ENCODE measurements at places on chromosomes 7 and 10.

DNA sequence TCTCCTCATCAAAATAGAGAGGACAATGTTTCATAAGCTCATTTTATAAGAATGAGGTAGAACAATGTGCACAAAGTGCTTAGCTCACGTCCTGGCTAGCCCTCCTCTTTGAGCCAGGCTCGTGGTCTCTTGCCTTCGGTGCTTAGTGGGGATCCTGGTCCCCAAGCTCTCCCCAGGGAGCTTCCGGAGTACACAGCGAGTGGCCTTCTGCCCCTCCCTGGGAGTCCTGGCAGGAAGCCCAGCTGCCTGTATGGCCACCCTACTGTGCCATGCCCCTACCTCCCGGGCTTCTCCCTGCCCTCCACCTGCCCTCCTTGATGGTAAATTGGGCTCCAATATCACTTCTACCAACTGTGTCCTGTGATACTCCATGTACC lies 868 bp downstream of the MYO1G start:
- no peak for DNase-seq

- DNase-seq: no peak
Observed at GRCh38 chr10:16606421-16606820, 84.7 kb upstream of the C1QL3 start.

GRCh38 chr7:74199551-74200355 lies 10.1 kb upstream of the LAT2 start:
- no peak for DNase-seq

DNA sequence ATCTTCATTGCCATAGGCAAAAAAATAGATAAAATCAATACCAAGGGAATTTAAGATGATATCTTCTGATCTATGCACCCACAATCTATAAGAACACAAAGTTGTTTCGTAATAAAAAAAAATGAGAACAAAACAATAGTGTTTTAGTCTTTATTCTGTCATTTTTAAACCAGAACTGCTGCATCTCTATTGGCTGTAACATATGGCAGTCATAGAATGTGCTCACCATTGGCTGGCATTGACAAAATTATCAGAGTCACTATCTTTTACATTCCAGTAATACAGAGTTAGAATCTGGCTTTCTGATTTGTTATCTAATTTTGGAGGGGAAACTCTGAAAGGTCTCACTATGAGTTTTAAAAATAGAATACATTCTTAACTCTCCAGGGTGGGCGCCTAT lies 138.6 kb upstream of the CCDC6 start:
- DNase-seq: no peak

GRCh38 chr10:123502983-123503382 lies 163.2 kb upstream of the GPR26 start:
- no peak for DNase-seq

DNA sequence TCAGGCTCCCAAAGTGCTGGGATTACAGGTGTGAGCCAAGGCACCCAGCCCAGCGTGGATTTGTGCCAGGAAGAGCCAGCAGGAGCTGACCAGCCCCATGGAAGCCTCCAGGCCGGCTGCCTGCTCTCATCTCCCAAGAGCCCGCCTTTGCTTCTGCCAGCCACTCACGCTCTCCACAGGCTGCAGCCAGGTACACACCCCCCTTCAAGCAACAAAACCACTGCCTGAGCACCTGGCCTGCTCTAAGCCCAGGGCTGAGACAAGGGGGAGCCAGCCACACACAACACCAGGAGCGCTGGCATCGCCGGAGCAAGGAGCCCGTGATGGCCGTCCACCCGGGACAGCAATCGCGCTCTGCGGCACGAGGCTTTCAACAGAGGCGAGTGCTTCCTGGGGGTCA lies 34.5 kb downstream of the MAD1L1 start:
- peak; percentile 83 for DNase-seq

DNA sequence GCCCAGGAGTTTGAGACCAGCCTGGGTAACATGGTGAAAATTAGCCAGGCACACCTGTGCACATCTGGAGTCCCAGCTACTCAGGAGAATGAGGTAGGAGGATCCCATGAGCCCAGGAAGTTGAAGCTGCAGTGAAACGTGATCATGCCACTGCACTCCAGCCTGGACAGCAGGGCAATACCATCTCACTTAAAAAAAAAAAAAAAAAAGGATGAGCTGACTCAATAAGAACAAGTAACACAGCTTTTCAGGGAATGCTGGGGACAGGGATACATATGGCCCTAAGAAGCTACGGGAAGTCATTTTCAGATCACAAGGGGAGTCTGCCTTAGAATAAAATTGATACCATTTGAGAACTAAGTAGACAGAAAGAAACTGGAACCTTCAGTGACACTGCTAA lies 41.7 kb downstream of the FAM171A1 start:
- no peak for DNase-seq

- no peak for DNase-seq
Observed at GRCh38 chr10:87961314-87961713, 97.9 kb downstream of the PTEN start.

- DNase-seq: no peak
Observed at GRCh38 chr7:21850531-21851285, 95.0 kb downstream of the CDCA7L start.

GRCh38 chr10:86200269-86200668 lies 166.3 kb downstream of the GRID1 start:
- DNase-seq: no peak

DNA sequence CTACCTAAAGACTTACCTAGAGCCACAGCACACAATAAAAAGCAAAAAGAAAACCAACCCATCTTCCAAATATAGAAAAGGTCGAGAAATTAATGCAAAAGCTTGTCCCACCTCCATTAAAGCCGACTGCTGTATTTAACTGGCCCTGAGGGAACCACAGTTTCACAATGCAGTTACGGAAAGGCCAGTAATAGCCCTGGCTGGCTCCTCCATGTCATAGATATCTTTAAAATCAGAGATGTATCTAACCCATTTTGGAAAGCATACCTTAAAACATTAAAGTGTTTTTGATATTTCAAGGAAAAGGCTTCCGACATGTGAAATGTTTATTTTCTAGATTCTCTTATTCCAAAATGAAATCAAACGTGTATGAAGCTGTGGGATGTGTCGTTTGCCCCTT lies 23.0 kb downstream of the HDAC9 start:
- DNase-seq: no peak

DNA sequence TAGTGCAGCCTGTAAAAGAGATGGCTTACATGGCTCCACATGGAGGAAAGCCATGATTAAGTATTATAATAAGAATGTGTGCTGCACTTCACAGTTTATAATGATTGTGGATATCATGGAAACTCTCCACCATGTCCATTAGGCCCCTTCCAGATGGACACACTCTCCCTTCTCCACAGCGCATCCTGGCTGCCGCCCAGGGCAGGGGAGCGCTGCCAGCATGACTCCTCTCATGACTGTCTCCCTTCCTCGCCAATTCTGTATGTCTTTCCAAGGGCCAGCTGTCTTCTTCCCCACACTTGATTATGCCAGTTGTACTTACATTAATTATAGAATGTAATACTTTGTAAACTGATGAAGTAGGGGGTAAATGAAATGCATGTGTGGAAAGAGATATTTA lies 259.3 kb upstream of the TMEM72 start:
- no peak for DNase-seq

- DNase-seq: no peak
Observed at GRCh38 chr7:31074120-31074383, 21.9 kb downstream of the ADCYAP1R1 start.

GRCh38 chr10:119705434-119705831 lies 20.4 kb upstream of the INPP5F start:
- DNase-seq: no peak

GRCh38 chr10:100745882-100746783 lies 751 bp downstream of the PAX2 start:
- no peak for DNase-seq

DNA sequence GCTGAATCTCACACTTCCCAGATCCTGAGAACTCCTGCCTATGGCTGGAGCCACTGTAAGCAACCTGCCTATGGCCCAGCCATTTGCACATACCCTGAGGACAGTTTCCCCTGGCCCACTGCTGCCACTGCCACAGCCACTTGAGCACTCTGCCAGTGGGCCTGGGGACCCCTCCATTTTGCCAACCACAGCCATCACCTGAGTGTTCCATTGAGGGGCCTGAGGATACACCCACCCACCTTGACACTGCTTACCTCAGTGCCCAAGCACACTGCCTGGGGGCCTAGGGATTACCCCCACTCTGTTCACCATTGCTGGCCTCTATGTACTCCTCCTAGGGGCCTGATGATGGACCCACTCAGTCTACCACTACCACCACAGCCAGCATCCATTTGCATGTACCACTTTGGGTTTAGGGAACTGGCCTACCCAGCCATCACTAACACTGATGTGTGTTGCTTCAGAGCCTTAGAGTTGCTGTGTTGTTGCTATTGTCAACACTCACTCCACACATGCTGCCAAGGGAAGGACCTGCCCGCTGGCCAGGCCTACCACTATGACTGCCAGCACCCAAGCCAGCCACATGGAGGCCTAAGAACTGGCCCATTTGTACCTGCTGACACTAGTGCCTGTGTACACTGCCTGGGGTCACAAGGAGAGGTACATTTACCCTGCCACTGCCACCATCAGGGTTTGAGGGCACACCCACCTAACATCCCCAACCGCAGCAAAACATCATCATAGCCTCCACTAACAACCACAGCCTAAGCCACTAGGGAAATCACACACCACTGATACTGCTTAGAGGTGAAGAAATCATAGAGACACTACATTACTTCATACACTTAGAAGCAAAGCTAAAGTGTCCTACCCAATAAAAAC lies 45.9 kb upstream of the ANTXRL start:
- no peak for DNase-seq

DNA sequence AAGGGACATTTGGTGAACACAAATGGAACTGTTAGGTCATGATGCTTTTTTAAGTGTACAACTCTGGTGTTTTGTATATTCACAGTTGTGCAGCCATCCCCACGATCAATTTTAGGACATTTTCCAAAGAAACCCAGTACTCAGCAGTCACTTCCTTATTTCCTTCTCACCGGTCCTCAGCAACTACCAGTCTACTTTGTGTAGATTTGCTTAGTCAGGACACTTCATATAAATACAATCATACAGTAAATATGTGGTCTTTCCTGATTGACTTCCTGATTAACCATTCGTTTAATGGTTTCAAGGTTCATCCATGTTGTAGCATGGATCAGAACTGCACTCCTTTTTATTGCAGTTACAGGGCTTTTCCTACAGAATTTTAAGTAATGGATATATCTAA lies 14.4 kb downstream of the SGPL1 start:
- no peak for DNase-seq

- no peak for DNase-seq
Observed at GRCh38 chr10:16440396-16441133, 3.8 kb downstream of the PTER start.

- no peak for DNase-seq
Observed at GRCh38 chr7:39249635-39250152, 272.0 kb downstream of the POU6F2 start.

- no peak for DNase-seq
Observed at GRCh38 chr7:41567731-41568114, 135.2 kb downstream of the INHBA start.

DNA sequence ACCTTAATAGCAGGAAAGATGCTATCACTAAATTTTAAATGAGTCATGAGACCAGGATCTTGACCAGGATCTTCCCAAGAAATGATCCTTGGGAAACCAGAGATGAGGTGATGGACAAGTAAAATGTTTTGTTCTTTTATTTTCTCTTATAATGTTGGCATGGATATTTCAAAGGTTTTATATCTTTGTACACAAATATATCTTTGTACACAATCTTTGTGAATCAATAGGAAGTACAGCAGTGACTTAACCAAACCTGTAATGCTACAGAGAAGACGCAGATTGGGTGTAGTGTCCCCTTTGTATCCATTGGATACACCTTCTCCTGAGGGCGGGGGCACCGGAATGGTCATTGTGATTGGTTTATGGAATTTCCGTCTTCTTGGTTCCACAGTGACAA lies 180.1 kb upstream of the CCDC6 start:
- no peak for DNase-seq

GRCh38 chr10:100510533-100511308 lies 8.9 kb downstream of the SEC31B start:
- DNase-seq: no peak

- DNase-seq: no peak
Observed at GRCh38 chr10:17744341-17744861, 7.6 kb upstream of the TMEM236 start.

GRCh38 chr7:30824821-30825720 lies 53.9 kb downstream of the MINDY4 start:
- no peak for DNase-seq

DNA sequence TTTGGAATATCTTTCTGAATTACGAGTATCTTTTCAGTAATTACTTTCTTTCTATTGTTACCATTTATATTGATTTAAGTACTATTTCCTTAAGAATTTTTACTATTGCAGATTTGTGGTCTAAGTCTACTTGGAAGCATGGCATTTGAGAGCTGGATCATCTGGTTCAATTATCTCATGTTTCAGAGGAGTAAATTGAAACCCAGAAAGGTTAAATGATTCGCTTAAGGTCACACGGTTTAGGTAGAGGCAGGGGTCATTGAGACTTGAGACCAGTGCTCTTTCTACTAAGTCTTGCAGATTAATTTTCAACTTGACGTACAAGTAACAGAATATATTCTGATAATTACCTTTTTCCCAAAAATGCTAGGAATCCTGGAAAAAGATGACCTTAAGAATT lies 109.2 kb upstream of the GLCCI1 start:
- no peak for DNase-seq

DNA sequence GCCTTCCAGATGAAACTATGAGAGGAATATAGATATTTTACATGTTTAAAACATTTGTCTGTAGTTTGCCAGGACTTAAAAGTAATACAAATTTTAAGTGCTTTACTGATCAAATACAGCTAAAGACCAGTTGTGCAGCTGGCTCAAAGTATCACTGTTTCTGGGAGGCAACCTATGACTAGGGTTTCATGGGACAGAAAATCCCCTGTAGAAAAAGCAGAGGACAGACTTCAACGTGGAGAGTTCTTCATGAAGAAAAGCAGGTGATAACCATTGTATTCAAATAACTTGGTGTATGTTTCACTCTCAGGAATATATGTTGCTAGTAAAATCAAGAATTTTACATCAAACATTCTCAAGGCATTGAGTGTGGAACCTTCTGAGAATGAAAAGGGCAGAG lies 40.9 kb downstream of the PTER start:
- no peak for DNase-seq

- no peak for DNase-seq
Observed at GRCh38 chr10:104574427-104574826, 66.7 kb upstream of the SORCS3 start.

GRCh38 chr10:4498711-4499251 lies 327.2 kb upstream of the AKR1E2 start:
- DNase-seq: no peak

- no peak for DNase-seq
Observed at GRCh38 chr7:131552053-131552452, 4.4 kb downstream of the PODXL start.

DNA sequence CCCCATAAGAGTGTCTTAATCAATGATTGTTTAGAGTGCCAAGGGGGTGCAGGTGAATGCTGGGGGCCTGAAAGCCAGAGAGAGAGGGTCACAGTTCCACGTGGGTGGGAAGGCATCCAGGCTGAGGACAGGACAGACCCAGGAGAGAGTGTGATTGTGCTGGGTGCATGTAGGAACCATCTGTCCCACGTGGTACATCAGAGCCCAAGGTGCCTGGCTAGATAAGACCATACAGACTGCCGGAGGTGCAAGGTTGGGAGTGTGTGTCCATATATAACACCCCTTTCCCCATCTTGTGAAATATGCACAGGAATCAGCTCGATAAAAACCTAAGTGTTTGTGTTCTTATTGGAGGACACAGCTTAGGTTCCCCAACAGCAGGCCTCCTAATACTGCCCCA lies 85.5 kb downstream of the WIPF3 start:
- DNase-seq: no peak
